ENCODE measurements at places on chromosomes 4 and X. TPM values are rescaled to one million over a fixed set of nuclear protein-coding genes. Genes with fewer than 3 reads are reported as not detected.

Gene MMRN1
- 0.19 TPM for total RNA-seq

Gene EPGN
- 3.7 TPM for total RNA-seq

Gene SLC10A7
- 8.7 TPM for total RNA-seq

Gene RBM3
- total RNA-seq, result 351 TPM
